ENCODE measurements at places on chromosomes 13 and 19. TPM values are rescaled to one million over a fixed set of nuclear protein-coding genes. Genes with fewer than 3 reads are reported as not detected.

DNA sequence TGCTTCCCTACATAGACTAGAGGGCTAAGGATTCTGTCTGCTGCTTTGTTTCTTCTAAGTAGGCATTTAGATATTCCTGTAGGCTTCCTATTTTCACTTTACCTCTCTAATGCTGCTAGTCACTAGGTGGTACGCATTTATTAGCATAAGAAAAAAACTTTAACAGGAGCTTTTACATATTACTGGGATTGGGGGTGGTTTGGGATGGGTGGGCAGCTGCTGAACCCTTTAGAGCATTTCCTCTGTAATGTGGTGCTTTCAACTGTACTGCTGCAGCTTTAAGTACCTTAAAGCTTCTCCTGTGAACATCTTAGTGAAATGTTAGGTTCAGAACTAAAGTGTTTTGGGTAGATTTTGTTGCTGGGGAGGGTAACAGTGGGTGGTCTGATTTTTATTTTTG is 92.6 kb downstream of the ZNF486 start:
- no peak for DNase-seq

The VSTM2B gene
- polyA plus RNA-seq, result 0.17 TPM

The MBD3L2 gene
- not detected for polyA plus RNA-seq

GRCh38 chr13:35889560-35889959 is 241.6 kb downstream of the DCLK1 start:
- no peak for DNase-seq

The KIR3DL1 gene
- not detected for polyA plus RNA-seq

GRCh38 chr13:75415694-75416093 is 66.3 kb downstream of the TBC1D4 start:
- DNase-seq, result no peak

DNA sequence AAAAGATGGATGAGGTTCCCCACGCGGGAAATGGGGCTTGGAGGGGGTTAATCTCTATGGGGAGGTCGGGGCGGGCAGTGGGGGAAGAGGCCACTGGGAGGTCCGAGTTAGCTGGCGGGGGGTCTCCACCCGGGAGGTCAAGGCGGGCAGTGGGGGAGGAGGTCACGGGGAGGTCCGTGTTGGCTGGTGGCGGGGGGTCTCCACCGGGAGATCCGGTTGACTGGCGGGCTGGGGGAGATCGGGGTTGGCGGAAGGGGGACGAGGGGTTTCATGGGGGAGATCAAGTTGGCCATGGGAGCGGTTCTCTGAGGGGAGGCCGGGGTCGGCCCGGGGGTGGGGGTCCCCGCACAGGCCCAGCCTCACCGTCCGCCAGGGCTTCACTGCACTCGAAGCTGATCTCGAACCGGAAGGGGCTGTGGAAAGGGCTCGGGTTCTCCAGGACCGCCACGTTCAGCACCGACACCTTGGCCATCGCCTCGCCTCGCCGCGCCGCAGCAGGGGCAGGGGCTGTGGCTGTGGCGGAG is 342 bp downstream of the ASF1B start:
- DNase-seq, result no peak

GRCh38 chr19:18932216-18932841 is 8.7 kb downstream of the HOMER3 start:
- peak; percentile 42 for DNase-seq

DNA sequence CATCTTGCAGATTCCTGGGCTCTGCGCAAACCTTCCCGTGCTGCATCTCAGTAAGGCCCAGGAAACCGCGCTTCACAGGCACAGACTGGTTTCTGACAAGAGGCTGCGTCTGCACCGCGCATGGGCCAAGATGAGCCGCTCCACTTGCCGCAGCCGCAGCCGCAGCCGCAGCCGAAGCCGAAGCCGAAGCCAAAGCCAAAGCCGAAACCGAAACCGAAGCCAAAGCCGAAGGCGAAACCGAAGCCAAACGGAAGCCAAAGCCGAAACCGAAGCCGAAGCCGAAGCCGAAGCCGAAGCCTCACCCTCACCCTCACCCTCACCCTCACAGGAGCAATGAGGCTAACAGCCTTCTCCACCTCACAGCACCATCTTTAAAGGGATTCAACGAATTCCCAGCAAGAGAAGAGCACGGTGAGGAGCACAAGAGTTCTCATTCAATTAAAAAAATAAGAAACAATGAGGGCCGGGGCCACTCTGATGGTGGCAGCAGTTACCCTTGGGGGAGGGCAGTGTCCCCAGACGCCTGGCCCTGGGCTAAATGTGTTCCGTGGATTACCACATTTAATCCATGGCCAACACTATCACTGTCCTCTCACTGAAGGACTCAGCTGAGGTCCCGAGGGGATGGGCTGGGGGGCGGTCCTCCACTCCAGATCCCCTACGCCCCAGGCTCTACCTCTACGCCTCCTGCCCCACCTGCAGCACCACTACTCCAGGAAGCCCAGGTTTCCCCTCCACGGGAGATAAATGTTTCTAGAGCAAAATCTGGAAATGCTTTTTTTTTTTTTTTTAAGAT is 29.1 kb downstream of the ZNF787 start:
- no peak for DNase-seq

- no peak for DNase-seq
These were observed 5.9 kb downstream of the BORCS8 start for GRCh38 chr19:19185853-19186740.

DNA sequence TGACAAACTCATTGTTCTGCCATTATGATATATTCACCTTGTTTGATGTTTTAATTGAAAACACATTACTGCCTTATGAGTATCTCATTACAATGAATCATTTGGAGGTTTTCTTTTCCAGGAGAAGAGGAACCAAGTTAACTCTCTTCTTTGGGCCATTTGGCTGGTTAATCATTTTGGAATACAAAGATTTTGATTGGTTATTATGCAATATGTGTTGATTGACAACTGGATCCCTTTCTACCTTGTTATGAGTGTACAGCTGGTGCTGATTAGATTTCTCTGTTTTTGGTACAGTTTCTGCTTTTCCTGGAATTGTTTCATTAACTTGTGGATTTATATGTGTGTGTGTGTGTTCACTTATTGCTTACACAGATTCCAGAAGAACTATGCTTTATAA is 49.2 kb upstream of the RGCC start:
- no peak for DNase-seq

DNA sequence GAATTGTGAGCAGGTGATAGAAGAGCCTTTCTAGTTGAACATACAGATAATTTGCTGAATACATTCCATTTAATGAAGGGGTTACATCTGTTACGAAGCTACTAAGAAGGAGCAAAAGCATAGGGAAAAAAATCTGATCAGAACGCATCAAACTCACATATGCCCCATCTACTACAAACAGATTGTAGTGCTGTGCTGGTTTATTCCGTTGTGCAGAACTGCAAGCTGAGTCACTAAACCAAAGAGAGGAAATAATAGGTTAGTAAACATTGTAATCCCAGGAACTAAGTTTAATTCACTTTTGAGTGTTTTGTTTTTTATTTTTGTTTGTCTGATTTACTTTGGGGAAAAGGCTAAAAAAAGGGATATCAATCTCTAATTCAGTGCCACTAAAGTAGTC is 136.3 kb downstream of the CDK8 start:
- DNase-seq, result no peak

DNA sequence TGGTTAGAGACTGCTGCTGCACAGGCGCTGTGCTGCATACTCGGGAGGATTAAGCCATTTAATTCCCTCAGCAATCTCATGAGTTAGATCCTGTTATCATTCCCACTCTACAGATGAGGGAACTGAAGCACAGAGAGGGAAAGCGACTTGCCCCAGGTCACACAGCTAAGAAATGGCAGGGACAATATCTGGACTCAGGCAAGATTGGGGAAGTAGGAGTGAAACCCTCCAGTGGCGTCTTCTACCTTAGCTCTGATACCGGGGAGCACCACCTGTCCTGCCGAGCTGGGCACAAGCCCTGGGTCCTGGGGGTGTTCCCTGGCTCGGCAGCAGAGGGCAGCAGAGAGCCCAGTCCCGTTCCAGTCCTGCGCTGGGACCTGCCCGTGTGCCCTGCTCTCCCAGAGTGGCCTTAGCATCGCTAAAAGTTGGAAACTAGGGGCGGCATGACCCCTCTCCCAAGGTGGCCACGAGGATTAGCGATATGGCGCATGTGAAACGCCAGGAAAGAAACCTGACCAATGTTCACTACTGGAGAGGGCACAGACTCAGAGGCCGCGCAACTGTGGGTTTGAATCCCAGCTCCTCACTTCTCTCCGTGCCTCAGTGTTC is 20.5 kb downstream of the CYTH2 start:
- DNase-seq, result no peak

- DNase-seq, result no peak
These were observed 4.1 kb downstream of the ZIC5 start for GRCh38 chr13:99967498-99967868.

DNA sequence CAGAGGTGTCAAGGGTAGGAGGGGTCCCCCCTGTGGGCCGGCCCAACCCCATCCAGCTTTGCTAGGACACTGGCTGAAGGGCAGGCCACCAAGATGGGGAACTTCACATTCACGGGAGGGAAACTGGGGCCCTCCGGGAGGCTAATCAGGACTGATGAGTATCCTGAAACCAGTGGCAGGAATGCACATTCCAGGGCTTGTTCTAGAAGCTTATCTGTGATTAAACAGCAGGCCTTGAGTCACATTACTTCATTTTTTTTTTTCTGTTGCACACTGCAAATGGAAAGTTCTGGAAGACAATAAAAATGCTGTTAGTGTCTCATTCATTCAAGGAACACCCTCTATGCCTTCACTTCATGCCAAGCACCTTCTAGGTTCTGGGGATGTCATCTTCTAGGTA is 15.5 kb upstream of the SIGLEC11 start:
- DNase-seq, result no peak

DNA sequence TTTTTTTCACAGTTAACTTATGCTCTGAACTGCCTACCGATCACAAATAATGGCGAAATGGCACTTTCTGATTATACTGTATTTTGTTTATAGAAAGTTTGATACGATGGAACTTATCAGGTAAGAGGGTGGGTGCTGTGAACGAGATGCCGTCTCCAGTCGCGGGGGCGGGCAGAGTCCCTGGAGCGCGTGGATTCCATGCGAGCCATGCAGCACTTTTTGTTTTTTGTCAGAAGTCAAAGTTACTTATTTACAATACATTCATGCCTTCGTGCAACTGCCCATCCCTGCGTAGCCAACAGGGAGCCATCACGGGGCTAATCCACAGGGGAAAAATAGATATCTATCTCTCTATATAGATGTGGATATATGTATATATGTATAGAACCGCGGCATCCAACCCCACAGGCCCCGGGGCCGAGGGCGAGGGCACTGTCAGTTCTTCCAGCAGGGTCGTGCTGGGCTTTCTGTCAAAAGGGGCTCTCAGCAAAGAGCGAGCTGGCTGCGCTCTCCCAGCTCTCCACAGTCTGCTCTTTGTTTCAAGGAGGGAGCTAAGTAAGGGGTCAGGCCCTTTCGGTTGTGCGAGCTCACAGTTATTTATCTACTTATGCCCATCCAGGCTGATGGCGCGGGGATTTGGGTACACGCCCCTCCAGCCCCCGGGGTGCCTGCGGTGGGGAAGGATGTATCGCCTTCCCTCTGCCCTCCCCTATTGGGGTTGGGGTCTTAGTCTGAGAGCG is 3.4 kb downstream of the SLITRK1 start:
- DNase-seq, result no peak
